Activated T-helper 1 cell treated with anti-CD3 and anti-CD28 coated beads, Interleukin-2, amount 50 U/mL, for 16 hours (primary cell): ENCODE measurements at places on chromosomes 1 and 21.

DNA sequence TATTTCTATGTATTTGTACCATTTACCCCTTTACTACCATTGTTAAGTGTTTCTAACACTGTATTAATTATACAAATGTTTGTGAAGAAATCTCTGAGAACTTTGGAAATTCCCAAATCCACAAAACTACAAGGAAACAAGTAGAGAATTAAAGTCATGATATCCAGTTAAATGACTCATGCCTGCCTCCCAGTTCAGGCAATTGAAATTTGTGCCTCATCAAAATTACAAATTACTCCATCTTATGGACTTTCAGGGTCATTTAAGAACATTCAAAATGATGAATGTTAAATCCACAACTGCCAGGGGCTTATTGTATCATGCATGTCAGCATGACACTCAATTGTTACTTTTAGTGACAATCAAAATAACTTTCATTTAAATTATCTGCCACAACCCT, 282.4 kb downstream of the ZNF326 start:
- DNase-seq = no peak

DNA sequence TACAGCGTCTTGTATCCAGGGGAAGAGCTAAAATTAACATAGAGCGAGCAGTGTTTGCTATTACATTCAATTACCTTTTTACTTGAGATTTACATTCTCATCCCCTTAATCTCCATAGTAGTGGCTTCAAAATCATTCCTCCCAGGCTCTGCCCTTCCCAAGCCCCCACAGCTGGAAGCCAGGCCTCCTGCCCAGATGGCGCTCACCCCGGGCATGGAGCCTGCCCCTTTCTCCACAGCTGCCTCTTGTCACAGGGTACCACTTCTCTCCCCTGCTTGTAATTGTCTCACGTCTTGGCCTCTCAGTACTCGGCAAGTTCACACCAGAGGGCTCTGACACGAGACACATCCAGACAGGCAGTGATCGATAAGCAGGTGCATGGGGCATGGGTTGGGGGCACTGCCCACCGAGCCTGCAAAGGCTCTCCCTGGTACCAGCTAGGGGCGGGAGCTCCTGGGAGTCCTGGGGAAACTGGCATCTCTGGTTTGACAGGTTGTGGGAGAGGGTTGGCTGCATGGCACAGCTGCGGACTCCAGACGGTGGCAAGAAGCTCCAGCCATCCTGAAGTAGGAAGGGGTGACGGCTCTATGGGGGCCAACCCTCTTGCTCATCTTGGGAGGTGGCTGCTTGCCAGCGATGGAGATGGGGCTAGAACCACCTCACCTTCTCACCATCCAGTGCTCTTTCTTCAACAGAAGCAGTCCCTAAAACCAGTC, 20.1 kb downstream of the CASZ1 start:
- no peak for DNase-seq

DNA sequence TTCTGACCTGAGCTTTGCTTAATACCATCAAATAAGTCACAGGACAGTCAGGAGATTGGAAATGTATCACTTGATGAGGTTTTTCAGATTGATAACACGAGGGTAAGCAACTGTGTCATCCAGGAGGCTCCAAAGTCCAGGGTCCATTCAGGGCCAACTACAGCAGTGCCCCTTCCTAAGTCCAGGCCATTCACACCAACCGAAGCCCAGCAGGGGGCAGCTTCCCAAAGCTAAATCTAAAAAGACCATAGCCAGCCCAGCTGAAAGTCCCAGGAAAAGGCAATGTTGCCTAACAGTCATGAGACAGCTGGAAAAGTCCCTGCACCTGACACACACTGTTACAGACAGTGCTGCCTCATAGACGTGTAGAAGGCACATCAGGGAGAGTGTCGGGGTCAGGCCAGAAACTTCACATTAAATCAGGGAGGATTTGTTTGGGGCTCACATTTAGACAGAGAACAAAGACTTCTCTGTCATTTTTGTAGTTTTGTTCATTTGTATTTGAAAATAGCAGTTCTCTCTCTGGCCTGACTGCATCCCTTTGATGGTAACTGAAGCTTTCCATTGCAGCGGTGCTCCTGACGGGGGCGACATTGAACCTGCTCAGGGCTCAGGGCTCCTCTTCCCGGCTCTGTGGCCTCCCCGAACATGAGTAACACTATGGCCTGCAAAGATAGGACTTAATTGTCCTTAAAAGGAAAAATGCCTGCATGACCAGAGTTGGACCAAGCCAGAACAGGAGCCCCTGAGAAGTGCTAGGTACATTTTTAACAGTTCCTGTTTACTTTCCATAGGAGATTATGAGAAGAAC, 200.4 kb downstream of the NRIP1 start:
- no peak for DNase-seq

DNA sequence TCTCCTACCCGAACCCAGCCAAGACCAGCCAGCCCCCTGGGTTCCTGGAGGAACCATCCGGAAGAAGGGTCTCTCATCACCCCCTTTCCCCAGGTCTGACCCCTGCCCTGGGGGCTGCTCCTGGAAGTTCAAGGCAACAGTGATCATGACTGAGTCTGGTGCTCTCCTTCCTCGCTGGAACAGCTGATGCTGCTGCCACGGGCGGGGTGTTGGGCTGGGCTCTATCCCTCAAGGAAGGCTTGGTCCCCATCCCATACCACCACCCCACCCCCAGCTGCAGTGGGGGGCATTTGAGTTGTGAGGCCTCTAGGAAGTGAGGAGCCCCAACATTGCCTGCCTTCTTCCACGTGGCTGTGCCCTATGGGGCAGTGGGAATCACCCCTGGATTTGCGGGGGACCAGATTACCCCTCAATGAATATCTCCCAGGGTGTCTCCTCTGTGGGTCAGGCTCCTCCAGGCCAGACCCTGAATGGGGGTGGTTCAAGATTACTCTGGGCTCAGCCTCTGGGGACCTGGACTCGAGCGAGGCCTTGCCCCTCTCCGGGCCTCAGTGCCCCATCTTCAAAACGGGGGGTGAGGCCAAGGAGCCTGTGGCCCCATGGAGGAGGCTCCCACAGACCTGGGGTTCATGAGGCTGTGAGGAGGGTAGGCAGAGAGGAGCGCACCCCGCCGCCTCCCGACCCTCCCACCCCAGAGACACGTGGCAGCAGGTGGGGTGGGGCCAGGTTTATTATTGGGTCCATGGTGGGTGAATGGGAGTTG, 2.8 kb downstream of the MASP2 start:
- no peak for DNase-seq

DNA sequence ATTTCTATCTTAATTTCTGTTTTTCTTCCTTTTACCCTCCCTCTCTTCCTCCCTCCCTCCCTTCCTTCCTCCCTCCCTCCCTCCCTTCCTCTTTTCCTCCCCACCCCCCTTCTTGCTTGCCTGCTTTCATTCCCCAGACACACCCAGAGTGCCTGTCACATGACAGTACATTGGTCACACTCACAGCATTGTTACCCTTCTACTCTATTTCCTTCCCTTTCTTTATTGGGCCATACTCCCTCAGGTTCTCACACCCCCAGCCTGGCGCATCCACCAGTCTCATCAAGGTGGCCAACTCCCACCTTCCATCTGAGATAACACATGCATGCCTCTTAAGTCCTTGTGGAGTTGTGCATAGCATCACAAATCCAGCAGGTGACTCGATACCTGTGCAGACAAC, 10.9 kb downstream of the TMPRSS3 start:
- DNase-seq = no peak

- DNase-seq = no peak
These were observed 17.7 kb downstream of the PPP2R5A start for GRCh38 chr1:212302745-212303383.

DNA sequence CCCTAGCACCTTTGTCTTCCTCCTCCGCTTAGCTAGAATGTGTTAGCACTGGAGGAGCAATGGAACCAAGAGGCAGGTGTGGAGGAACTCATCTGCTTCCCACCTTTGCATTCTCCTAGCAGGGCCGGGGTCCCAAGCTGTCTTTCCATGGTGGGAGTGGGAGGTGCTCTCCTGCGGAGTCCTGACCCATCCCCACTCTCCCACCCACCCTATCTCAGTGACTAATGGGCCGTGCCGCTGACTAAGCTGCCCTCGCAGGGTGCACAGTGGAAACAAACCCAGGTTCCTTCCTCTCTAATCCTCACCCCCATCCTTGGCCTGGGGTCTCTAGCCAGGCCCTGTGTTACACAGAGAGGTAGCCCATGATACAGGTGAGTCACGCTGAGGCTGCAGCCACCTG, 177.5 kb downstream of the HIVEP3 start:
- no peak for DNase-seq

DNA sequence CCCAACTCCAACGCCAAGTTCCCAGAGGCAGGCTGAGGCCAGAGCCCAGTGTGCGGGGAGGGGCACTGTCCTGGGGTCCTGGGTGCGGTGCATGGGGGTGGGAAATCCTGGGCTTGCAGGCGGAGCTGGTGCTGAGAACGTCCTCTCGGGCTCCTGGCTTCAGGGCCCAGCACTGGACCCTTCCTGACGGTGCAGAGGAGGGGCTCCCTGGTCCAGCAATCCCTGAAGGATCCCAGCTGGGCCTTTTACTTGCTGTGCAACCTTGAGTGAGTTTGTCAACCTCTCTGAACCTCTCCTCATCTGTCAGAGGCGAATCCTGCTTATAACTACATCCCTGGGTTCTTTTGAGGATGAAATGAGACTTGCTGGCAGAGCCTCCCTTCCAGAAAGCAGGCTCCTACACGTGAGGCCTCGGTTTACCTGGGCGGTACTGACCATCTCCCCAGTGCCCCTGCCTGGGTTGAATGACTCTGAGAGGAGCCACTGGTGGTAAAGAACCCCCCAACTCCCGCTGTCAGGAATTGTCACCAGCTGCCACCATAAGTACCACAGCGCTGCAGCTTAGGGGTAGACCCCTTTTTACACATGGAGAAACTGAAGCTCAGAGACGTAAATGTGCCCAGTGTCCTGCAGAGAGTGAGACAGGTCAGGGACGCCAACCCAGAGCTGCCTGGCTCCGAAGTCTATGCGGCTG, 77.3 kb downstream of the DHRS3 start:
- no peak for DNase-seq

DNA sequence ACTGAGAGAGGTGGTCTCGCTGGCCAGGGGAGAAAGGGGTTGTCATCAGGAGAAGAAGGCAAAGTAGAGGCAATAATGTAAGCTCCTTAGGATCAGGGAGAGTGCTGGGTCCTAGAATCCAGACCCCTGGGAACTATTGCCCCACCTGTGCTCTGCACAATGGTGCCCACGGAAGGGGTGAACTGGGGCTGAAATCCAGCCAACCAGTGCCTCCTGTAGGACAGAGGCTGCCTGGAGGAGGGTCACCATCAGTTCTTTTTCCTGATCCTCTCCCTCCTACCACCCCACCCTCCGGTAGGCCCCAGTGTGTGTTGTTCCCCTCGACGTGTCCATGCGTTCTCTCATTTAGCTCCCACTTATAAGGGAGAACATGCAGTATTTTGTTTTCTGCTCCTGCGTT, 52.9 kb upstream of the ATP2B4 start:
- DNase-seq = no peak

DNA sequence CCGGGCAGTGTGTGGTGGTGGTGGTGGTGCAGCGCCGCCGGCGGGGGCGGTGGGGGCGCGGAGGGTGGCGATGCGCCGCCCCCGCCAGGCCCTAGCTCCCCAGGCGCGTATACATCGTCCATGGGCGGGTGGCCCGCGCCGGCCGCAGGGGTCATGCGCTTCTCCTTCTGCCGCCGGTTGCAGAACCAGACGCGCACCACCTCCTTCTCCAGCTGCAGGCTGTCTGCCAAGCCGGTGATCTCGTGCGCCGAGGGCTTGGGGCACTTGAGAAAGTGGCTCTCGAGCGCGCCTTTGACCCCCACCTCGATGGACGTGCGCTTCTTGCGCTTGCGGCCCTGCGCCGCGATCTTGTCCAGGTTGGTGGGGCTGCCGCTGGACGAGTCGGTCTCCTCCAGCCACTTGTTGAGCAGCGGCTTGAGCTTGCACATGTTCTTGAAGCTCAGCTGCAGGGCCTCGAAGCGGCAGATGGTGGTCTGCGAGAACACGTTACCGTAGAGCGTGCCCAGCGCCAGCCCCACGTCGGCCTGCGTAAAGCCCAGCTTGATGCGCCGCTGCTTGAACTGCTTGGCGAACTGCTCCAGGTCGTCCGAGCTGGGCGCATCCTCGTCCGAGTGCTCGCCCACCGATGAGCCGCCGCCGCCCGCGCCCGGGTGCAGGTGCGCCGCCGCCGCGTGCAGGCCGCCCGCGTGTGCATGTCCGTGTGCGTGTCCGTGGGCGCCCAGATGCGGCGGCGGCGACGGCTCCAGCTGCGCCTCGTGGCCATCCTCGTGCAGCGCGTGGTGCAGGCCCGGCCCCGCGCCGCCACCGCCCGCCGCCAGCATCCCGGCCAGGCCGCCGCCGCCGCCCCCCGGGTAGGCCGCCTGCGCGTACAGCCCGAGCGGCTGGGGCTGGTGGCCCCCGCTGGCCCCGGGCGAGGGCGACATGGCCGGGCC, 926 bp downstream of the POU3F1 start:
- DNase-seq = no peak

DNA sequence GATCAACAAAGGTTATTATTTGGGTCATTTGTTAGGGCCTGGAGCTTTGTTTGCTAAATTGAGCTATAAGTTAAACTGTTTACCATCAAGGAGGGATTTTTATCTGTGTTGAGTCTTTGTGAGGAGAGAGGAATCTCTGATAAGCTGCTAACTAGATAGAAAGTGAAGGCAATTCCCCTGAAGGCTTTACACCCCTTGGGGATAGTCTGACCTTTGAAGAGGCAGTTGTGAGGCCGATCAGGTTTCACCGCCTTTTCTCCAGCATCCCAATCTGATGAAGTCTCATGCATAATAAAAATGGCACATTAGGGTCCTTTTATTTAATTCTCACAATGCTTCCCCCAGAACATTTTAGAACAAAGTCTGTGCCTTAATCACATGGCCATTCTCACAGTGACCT, 21.8 kb downstream of the C1orf21 start:
- no peak for DNase-seq

GRCh38 chr1:235892734-235893413, 26.2 kb upstream of the LYST start:
- DNase-seq = no peak

GRCh38 chr1:94544706-94545490, 3.3 kb upstream of the F3 start:
- no peak for DNase-seq

DNA sequence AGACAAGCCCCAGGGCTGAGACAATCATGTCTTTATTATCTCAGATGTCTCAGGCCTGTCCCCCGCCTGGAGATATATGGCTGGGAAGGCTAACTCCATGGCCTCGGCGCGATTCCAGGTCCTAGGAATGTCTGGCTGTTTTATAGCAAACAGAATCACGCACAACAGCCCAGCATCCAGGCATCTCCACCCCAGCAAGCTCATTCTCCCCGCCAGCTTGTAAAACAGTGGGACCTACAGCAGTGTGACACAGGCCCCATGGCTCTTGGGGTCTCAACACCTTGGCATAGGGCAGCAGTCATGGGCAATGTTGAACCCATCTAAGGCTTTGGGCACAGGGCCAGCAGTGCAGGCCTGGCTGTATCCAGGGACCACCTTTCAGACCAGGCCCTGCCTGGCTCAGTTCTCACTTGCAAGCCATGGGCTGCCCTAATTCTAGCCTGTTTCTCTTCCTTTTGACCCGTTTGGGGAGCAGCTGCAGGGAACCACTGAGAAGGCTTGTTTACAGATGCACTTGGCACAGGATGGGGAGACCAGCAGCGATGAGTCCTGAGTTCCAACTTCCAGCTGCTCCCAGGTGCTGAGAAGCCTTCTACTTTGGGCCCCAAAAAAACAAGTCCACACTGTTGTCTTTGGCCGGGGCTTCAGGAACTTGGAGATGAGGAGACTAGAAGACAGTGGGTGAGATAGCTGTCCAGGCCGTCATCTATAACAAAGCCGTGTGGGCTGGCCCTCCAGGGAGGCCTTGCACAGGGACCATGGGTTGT, 34.4 kb downstream of the WNT4 start:
- DNase-seq = no peak
